Endodermal cell (in vitro differentiated cells): ENCODE measurements at places on chromosomes 13 and 19.

GRCh38 chr13:51829568-51829899, 15.4 kb downstream of the TMEM272 start:
- DNase-seq: no peak

DNA sequence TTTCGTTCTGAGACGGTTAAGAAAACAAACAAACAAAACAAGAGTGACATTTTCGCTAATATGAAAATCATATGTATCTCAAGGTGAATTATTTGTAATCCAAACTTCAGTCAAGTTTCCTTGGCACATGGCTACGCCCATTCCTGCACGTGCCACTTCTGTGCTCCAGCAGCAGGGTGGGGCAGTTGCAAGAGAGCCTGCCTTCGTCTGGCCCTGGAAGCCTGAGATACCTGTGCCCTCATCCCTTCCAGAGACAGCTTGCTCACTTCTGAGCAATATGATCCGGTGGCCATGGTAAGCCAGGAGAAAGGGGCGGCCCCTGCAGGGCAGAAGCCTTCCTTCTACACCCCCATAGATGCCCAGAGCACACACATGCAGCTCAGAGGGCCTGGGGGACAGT, 22.1 kb downstream of the DPP9 start:
- no peak for DNase-seq

- peak; percentile 35 for DNase-seq
These were observed 2.9 kb upstream of the C13orf42 start for GRCh38 chr13:51113969-51114368.

DNA sequence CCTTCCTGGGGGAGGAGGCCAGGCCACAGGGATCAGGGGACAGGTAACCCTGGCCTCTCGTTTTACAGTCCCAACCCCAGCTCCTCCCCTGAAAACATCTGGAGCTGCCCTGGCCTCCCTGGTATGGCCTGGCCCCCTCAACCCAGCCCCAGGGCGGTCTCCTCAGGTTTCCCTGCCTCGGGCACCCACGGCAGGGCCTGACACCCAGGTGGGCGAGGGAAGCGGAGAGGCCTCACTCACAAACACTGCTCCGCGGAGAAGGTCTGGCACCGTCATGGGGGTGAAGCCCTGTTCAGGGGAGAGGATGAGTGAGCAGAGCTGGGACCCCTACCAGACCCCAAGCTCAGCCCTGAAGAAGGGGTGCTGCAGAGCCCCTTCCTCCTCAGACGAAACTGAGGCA, 6.5 kb upstream of the CCER2 start:
- no peak for DNase-seq

- DNase-seq: no peak
These were observed 26.5 kb downstream of the CEP89 start for GRCh38 chr19:32945260-32945659.

DNA sequence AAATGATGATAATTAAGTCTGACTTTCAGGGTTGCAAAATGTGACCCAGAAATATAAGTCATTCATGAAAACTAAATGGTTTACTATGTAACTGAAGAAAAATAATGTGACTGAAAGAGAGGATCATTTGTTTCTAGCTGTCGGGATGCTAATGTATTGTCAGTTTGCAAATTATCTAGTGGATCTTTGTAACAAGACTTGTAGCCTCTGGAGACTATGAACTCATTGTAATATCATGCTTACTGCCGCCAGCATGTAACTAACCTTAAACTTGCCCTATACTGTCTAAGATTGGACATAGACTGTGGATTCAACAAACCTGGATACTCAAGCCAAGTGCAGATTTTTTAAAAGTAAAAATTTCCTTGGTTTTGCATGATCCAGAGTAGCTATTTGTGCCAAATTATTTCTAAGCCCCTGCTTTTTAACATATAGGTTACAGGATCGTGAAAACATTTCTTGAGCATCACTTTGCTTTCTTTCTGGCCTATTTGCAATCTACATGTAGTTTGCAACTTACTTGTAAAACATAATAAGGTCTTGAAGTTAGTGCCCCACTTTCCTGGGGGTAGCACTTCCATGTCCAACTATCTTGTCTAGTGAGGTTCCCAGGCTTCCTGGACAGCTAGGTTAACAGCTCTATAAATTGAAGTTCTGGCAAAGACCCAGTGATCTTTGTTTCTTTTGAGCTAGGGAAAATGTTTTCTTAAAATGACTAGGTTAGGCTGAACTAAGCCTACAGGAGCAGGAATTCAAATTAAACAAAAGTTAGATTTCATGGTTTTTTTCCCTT, 3.3 kb upstream of the POSTN start:
- no peak for DNase-seq

DNA sequence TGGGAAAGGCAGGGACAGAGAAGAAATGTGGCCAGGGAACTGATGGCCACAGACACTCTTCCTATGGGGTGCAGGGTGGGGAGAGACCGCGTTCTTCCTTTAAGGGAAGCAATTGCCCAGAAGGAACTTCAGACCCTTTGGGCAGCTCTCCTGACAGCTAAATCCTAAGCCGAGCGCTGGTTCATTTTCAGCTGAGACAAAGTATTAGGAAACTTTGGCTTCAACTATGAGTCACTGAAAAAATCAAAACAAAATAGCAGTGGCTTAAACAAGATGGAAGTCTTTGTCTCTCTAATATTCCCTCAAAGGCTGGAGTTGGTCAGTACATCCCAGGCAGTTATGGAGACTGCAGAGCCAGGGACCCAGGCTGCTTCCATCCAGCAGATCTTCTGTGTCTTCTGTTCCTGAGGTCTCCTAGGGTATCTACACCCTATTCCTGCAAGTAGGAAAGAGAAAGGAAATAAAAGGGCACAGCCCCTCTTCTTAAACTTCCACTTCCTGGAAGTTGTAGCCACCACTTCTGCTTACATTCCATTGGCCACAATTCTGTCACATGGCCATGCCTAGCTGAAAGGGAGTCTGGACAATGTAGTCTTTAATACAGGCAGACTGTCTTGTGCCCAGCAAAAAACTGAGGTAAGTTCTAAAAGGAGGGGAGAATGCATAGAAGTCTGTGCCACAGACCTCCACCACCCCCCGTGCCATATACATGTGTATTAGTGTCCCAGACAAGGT, 163.5 kb downstream of the KATNAL1 start:
- DNase-seq: no peak

- no peak for DNase-seq
These were observed 797.7 kb upstream of the ARGLU1 start for GRCh38 chr13:107365466-107366215.

GRCh38 chr19:40605216-40605971, 4.2 kb downstream of the LTBP4 start:
- DNase-seq: peak; percentile 87

DNA sequence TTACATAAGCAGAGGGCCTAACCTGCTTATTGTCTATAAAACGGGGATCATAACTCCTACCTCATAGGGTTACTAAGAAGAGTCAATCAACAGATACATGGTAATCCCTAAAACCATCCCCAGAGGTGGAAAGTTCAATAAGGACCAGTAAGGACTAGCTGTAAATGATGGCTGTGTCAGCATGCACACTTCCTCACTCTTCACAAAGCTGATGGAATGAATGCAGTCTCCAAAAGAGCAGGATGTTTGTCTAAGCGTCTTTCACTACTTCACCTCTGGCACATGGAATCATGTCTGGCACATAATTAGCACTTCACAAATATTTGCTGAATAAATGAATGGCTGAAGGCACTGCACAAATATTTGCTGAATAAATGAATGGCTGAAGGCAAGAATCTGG, 134.2 kb downstream of the MIPEP start:
- no peak for DNase-seq

GRCh38 chr19:7602240-7602934, 6.7 kb downstream of the CAMSAP3 start:
- no peak for DNase-seq
